ENCODE measurements at places on chromosomes 12 and 14. TPM values are rescaled to one million over a fixed set of nuclear protein-coding genes. Genes with fewer than 3 reads are reported as not detected.

DNA sequence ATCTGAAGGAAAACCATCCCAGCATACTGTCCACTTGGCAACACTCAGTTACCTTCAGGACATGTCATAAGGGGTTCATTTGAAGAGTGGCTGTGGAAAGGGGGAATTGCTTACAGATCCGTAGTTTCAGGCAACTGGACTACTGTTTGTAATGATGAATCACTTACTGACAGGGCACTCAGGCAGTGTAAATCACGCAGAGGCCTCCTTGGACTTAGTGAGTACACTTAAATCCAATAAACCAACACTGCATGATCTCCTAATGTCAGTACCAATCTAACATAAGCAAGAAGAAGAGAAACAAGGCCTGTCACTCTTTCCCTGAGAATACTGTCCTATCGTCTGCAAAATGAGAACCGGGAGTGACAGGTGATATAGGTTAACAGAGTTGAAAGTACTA is 104.8 kb downstream of the TRAFD1 start:
- DNase-seq, result no peak

- DNase-seq, result no peak
Observed at GRCh38 chr12:57591782-57592325, 862 bp downstream of the PIP4K2C start.

GRCh38 chr14:81805785-81806184 is 272.1 kb upstream of the SEL1L start:
- DNase-seq, result no peak

DNA sequence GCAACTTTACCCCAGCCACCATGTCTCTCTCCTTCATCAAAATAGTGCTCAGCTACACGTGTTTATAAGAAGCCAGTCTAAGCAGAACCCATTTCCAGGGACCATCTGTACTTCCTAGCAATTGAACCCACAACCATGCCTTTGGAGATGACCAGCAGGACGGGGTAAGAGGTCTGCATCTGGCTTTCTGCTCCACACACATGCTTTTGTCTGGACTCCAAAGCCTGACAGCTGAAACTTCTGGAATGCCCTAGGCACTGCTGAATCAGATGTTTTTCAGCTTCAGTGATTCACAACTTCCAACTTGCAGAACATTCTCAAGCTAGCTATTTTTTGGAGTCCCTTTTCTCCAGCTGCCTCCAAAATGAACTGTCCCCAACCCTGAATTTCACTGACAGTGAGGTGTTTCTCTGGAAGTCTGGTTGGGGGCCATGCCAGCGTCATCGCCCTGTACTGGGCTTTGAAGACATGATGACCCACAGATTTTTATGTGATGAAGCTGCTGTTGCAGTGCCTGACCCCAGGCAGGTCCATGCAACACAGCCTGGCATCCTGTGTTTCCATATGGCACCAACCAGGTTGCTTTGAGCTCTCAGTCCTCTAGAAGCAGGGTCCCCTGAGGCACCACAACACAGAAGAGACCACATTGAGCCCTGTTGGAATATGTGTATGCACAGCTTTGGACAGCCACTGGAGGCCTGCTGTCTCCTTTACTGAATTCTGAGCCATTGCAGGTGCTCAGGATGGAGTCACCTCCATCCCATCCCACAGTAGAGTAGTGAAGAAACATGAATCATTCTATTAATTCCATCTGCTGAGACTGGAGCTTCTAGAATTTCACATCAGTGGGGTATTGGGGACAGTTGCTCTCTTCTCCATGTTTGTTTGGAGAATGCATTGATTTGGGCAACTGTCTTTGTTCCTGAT is 80.2 kb downstream of the NUAK1 start:
- no peak for DNase-seq

- DNase-seq, result no peak
Observed at GRCh38 chr12:62873826-62874448, 61.0 kb downstream of the PPM1H start.

DNA sequence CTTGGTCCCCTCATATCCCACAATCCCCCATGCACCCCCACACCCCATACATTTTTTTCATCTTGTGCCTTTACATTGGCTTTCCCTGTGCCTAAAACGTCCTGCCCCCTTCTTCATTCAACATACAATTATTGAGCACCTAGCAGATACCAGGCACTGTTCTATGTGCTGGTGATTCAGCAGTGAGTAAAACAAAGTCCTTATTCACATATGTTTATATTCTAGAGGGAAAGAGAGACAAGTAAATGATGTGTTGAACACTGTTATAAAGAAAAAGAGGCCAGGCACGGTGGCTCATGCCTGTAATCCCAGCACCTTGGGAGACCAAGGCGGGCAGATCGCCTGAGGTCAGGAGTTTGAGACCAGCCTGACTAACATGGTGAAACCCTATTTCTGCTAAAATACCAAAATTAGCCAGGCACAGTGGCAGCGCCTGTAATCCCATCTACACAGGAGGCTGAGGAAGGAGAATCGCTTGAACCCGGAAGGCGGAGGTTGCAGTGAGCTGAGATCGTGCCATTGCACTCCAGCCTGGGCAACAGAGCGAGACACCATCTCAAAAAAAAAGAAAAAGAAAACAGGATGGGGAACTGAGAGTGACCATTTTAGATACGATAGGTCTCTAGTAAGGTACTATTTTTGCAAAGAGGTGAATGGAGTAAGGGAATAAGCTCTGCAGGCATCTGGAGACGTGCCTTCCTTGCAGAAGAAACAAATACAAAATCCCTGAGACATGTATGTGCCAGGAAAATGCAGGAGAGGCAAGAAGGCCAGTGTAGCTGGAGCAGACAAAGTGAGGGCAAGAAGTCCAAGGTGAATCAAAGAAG is 12.2 kb downstream of the SLC7A7 start:
- no peak for DNase-seq

- no peak for DNase-seq
Observed at GRCh38 chr14:32492457-32492856, 163.4 kb downstream of the AKAP6 start.

The RDH5 gene
- 5.8 TPM for total RNA-seq

The SVOP gene
- total RNA-seq, result not detected

The ATP5MC2 gene
- total RNA-seq, result 341 TPM

The ANO2 gene
- total RNA-seq, result 4.2 TPM

The TPH2 gene
- not detected for total RNA-seq

The ACRBP gene
- 2.3 TPM for total RNA-seq

Data from ureter (tissue), 1 donor.